HEK293T (cell line): ENCODE measurements at places on chromosomes 5 and 9.

- DNase-seq: no peak
These were observed 806 bp downstream of the ZNF474 start for GRCh38 chr5:122130152-122130551.

- DNase-seq: no peak
These were observed 143.0 kb upstream of the RPS23 start for GRCh38 chr5:82421119-82421518.

DNA sequence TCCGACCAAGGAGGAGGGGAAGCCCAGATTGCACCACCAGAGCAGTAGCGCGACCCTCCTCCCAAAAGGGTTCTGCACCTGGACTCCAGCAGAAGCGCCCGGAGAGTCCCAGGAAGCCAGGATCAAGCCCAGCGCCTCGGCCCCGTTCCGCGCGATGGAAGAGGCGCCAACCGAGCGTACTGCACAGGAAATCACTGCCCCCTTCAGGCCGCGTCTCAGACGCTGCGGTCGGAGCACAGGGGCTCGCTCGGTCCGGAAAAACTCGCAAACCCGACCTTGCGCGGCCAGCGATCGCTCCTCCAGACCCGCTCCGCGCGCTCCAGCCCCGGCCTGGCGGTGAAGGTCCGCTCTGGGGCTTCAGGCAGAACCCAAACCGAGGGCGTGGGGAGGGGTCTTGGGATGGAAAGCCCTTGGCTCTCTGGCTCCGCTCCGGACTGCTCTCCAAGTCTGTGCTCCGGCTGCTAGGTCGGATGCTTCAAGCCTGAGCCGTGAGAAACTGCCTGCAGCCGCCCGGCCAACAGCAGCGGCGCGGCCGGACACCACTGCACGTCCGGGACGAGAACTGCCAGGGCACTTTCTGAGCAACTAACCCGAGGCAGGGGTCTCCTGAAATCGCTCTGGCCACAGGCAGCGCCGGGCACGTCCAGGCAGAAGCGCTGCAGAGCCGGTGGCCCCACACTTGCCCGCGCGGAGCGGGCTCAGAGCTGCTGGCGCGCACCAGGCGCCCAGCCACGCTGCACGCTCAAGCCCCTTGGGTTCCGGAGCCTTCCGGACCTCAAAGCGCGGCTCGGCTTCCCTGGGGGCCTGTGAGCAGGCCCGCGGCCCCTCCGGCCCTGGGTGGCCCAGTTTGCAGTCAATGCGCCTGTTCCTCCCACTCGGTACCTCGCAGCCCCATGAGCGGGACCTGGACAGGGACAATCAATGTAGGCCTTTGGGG is 1.3 kb downstream of the GABBR2 start:
- peak; percentile 80 for DNase-seq

DNA sequence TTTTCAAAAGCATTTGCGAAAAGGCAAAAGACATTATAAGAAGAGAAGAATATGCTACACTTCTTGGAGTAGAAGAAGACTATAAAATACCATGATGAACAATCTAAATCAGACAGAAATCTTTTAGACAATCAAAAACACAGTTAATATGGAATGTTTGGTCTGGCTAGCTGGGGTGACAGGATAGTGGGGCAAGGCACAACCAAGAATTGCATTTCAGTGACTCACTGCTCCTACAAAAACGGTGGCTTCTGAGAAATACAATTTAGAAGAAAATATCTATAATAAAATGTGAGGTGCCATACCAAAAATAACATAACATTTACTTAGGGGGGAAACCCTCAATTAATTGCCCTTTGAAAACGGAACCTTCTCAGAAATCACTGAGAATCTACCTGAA is 363.4 kb downstream of the NPR3 start:
- no peak for DNase-seq

DNA sequence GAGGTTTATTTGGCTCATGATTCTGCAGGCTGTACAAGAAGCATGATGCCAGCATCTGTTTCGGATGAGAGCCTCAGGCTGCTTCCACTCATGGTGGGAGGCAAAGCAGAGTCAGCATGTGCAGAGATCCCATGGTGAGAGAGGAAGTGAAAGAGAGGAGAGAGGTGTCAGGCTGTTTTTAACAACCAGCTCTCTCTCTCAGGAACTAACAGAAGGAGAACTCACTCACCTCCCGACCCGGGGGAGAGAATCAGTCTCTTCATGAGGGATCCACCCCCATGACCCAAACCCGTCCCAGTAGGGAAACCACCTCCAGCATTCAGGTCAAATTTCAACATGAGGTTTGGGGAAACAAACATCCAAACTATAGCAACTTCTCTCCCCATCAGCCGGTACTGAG is 187.7 kb downstream of the ENC1 start:
- DNase-seq: no peak

GRCh38 chr5:149284501-149284900 is 12.8 kb downstream of the AFAP1L1 start:
- DNase-seq: no peak

DNA sequence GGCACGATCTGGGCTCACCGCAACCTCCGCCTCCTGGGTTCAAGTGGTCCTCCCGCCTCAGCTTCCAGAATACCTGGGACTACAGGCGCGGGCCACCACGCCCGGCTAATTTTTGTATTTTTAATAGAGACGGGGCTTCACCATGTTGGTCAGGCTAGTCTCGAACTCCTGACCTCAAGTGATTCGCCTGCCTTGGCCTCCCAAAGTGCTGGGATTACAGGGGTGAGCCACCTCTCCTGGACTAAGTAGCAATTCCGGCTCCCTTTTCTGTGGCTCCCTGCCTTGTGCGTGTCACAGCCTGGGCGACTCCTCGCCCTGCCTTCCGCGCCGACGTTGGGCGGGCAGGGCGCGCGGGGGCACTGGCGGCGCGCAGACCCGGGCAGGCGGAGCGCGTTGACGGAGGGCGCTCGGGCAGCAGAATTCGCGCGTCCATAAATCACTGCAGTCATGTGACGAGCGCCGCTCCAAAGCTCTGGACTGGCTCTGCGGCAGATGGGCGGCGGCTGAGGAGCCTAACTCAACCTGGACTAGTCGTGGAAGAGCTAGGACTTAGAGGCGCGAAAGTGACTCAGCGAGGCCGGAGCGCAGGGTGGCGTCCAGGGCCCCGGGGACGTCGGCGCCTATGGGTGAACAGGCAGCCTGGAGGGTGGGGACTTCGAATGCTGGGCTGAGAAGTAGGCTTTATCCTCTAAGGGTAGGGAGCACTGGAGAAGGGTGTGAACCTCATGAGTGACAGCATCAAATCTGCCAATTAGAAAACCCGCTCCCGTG is 1.4 kb upstream of the CIZ1 start:
- peak; percentile 88 for DNase-seq

- DNase-seq: no peak
These were observed 29.3 kb downstream of the CSF2 start for GRCh38 chr5:132102944-132103331.

DNA sequence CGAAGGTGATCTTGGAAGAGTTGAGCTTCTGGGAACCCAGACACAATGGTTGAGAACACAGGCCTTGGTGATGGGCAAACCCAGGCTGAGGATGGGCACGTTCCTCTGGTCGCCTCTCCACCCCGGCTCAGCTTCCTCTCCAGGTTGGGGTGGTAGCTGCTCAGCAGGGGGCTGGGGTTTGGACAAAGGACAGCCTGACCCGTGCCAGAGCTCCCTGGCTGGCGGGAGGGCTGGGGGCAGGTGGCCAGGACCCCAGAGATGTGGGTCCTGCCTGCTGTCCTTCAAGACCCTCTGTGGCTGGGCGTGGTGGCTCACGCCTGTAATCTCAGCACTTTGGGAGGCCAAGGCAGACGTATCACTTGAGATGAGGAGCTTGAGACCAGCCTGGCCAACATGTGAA is 25.2 kb downstream of the NCS1 start:
- no peak for DNase-seq

DNA sequence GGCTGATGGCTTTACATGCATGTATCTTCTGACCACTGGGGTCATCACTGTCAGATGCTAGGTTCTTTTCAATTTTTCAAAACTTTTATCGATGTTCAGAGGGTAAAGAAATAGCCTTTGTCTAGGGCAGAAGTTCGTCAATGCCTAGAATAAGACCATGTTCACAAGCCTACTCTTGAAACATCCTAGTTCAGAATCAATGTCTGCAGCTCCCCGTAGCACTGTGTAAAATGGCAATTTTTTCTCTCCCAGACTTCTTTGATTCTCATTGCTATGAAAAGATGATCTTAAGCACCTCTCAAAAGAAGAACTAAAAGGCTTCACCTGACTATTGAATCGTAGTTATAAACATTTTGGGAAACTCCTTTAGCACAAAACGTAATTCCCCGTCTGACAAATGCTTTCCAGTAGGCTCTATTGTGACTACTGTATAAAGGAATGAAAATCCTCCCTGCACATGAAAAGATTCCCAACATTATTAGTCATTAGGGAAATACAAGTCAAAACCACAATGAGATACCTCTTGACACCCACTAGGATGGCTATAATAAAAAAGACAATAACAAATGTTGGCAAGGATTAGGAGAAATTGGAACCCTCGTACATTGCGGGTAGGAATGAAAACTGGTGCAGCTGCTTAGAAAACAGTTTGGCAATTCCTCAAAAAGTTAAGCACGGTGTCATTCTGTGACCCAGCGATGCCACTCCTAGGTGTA is 263.5 kb downstream of the ARHGAP26 start:
- no peak for DNase-seq

DNA sequence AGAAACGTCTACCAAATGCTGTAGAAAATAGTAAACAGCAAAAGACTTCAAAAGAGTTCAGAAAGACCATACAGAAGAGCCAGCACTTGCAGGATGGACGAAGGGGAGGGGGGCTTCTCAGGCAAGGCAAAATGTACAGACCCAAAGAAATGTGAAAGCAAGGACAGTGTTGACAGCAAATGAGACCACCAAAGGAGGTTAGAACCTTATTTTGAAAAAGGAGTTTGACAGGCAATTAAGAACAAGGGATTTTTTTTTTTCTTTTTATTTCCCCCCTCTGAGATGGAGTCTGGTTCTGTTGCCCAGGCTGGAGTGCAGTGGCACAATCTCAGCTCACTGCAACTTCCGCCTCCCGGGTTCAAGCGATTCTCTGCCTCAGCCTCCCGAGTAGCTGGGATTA is 223.2 kb downstream of the EFNA5 start:
- no peak for DNase-seq

- DNase-seq: no peak
These were observed 55.9 kb downstream of the IRF1 start for GRCh38 chr5:132434416-132435286.

DNA sequence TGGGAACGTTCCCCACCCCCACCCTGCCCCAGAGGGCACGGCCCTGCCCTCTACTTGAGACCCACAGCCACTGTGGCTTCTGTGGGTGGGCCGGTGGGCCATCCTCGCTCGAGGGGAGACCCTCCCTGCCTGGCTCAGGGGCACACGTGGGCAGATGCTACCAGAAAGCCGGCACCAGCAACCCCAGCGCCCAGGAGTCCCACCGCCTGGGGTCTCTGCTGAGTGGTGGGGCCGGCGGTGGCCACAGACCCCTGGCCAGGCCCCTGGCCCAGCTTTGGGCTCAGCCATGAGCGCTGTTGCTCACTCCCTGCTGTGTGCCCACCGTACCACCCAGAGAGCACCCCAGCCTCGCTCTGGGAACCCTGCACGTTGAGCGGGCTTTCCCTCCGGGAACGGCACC is 16.5 kb upstream of the NRARP start:
- no peak for DNase-seq

- no peak for DNase-seq
These were observed 752.4 kb upstream of the COX7C start for GRCh38 chr5:85865296-85865695.

DNA sequence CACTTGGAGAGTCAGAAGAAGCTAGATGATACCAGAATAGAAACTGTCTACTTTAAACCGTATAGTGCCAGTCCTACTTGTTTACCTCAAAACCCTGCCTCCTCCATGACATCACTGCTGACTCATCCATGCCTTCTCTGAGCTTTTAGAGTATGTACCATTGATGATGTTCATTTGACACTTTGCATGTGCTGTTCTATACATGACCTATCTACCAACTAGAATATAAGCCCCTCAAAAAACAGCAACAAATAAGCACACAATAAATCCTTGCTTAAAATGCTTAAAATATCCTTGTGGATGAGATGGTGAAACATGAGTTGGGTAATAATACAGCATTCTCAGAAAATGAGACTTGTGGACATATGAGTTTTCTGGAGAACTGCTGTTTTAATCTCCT is 2.6 kb downstream of the CTNNAL1 start:
- DNase-seq: no peak

GRCh38 chr5:151002681-151003502 is 17.5 kb upstream of the GPX3 start:
- no peak for DNase-seq

GRCh38 chr5:126119887-126120442 is 303.2 kb upstream of the GRAMD2B start:
- DNase-seq: no peak

DNA sequence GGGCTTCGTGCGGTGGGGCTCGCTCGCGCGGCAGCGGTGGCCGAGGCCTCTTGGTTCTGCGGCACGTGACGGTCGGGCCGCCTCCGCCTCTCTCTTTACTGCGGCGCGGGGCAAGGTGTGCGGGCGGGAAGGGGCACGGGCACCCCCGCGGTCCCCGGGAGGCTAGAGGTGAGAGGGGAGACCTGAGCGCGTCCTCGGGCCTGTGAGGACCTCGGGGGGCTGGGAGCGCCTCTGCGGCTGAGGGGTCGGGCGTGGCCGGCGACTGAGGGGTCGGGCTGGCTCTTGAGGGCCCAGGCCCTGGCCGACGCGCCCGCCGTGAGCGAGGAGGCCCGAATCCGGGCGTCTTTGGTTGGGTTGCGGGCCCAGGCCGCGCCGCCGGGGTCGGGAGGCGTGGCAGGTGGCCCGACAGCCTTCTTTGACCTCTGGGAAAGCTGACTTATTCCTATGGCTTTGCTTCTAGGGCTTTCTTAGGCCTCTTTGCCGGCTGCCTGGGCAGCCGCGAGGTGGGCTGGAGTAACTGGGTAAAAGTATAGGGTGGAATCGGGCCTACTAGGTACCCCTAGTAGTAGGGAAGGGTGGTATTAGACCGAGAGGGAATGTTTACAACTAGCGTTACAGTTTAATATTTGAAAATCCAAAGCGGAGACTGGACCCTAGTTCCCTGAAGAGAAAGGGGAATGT is at the start of gene CANX:
Gene CANX, plus strand, starts transcription at position 33 of the 681 bp plus-strand sequence. CDS start 6,715 bp downstream, outside the sequence.
- peak; percentile 56 for DNase-seq

DNA sequence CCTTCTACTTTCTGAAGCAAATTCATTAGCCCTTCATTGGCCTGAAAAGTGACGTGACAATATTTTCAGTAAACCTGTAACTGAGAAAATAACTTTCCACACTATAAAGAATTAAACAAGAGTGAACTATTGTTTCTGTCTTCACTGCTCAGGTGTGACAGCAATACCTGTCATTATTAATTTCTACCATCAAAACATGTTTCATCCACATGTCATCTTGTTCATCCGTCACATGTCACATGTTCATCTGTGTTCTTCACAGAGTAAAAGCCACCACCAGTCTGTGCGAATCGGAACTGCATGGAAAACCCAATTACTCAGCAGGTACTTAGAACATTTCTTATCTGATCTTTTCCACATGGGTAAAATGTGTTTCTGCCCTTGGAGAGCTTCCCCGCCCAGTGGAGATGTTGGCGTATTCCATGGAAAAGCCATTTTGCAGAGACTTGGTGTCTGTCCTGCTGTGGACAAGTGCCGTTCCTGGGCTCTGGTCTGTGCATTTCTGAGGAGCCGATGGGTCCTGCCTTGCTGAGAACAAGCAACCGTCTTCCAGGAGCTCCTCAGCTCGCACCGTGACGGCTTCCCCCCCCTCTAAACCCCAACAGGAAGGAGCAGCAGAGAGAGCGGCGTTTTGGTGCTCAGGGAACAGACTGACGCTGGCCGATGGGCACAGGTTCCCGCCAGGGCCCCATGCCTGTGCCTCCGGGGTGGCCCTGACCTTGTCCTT is 10.6 kb upstream of the EXOC3 start:
- no peak for DNase-seq
